ENCODE measurements at places on chromosomes 11 and 22. TPM values are rescaled to one million over a fixed set of nuclear protein-coding genes. Genes with fewer than 3 reads are reported as not detected.

DNA sequence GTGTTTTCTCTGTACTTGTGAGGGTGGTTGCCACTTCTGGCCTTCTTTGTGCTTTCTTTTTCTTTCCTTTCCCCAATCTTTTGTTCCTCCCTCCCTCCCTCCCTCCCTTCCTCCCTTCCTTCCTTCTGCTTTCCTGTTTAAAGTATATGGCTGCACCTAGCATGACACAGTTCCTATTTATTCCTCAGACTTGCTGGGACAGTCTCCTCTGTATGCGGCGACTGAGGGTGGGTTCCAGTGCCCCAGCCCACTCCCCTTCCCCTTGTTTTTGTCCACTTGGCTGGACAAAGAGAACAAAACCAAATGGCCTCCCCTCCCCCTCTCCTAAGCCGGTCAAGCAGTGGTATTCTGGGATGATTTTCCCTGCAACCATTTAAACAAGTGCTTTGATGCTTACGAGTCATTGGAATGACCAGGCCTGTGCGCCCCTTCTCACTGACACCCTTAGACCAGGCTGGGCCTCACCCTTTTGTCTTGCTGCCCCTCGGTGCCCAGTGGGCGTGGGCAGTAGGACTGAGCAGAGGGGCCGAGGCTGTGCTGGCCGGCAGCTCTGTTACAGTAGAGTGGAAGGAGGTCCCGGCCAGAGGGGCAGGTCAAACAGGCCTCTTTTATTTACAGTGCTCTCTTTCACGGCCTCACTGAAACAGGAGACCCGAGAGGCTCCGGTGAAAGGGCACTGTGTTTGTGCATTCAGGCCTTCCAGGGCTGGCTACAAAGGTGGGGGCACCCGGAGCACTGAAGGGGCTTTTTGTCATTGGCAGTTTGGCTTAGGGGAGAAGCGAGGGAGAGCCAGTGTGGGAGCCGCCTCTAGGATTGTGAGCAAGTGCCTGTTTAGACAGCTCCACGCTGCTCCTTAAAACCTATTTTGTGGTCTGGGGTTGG, 32.2 kb downstream of the ZBTB16 start:
- H3K27ac ChIP-seq, result peak overlapping the region; percentile 97
- no peak for DNase-seq
- H3K4me1 ChIP-seq, result peaks cover 94% of the 10 kb centered on the region
- peak overlapping the region; percentile 33 for H3K4me3 ChIP-seq
- H3K36me3 ChIP-seq, result no peaks in the 10 kb centered on the region

- no peak overlapping the region for H3K27ac ChIP-seq
- H3K36me3 ChIP-seq, result no peaks in the 10 kb centered on the region
- no peak overlapping the region for H3K4me3 ChIP-seq
- H3K4me1 ChIP-seq, result no peaks in the 10 kb centered on the region
- no peak for DNase-seq
Measured at GRCh38 chr22:18933914-18934313, 2.2 kb downstream of the PRODH start.

Gene NXPE4
- total RNA-seq, result 0.80 TPM

Gene TENM4
- 0.16 TPM for total RNA-seq

DNA sequence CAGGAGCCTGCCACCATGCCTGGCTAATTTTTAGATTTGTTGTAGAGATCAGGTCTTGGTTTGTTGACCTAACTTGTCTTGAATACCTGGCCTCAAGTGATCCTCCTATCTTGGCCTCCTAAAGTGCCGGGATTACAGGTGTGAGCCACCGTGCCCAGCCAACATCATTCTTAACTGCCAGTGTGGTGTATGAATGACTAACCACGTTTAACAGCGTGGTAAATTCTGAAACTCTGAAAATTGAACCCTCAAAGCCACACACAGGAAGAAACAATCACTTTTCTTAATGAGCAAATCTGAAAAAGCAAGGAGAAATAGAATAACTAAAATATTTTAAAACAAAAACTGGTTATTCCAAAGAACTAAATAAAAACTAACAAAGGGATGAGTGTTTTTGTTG, 7.4 kb downstream of the TMEM9B start:
- no peaks in the 10 kb centered on the region for H3K27me3 ChIP-seq
- H3K4me1 ChIP-seq, result peaks cover 11% of the 10 kb centered on the region
- H3K4me3 ChIP-seq, result no peak overlapping the region
- no peaks in the 10 kb centered on the region for H3K36me3 ChIP-seq

DNA sequence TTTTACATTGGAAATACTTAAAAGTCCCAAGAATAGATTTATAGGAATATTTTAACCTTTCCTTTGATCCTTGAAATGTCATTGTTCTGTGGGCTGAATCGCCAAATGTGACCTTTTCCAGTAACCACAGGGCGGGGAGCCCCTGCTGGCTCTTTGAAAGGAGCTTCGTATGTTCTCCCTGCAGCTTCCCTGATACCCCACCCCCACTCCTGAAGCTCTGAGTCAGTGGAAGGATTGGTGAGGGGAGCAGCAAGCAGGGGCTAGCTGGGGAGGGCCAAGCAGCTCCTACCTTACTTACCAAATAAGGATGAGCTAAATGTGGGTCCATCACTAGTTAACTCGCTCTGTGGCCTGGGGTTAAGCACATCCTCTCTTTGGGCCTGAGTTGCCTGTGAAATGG, 87.7 kb downstream of the CHST1 start:
- H3K4me1 ChIP-seq, result no peaks in the 10 kb centered on the region
- peaks cover 5% of the 10 kb centered on the region for H3K27me3 ChIP-seq
- H3K4me3 ChIP-seq, result no peak overlapping the region
- no peak for DNase-seq
- H3K36me3 ChIP-seq, result no peaks in the 10 kb centered on the region

DNA sequence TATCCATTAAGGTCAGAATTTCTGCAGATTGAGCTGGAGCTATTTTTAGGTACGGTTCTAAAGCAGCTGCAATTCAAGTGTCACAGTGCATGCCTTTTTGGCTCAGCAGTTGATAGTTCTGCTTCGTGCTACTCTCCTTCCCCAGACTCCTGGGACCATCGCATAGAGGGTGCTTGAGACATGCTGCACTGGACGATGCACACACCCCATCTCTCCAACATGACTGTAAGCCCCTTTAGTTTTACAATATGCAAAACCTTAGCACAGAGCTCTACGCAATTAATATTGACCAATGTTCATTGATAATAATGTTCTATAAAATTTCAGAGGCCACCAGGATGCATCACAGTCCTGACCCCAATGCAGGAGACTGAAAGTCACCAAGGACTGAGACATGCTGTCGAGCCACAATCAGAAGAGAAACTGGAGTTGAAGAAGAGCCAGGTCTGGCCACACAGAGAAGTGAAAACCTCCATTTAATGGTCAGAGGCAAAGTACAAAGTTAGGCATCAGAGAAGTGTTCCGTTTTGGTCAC, 120.9 kb upstream of the ZC3H12C start:
- no peaks in the 10 kb centered on the region for H3K36me3 ChIP-seq
- peaks cover 22% of the 10 kb centered on the region for H3K4me1 ChIP-seq
- no peak overlapping the region for H3K27ac ChIP-seq

GRCh38 chr11:46345131-46345597, 2.1 kb upstream of the DGKZ start:
- H3K27ac ChIP-seq, result peak overlapping the region; percentile 72
- H3K36me3 ChIP-seq, result no peaks in the 10 kb centered on the region
- H3K27me3 ChIP-seq, result no peaks in the 10 kb centered on the region
- H3K4me1 ChIP-seq, result peaks cover 17% of the 10 kb centered on the region
- no peak for DNase-seq

Gene NCAM1
- total RNA-seq, result 15.1 TPM

DNA sequence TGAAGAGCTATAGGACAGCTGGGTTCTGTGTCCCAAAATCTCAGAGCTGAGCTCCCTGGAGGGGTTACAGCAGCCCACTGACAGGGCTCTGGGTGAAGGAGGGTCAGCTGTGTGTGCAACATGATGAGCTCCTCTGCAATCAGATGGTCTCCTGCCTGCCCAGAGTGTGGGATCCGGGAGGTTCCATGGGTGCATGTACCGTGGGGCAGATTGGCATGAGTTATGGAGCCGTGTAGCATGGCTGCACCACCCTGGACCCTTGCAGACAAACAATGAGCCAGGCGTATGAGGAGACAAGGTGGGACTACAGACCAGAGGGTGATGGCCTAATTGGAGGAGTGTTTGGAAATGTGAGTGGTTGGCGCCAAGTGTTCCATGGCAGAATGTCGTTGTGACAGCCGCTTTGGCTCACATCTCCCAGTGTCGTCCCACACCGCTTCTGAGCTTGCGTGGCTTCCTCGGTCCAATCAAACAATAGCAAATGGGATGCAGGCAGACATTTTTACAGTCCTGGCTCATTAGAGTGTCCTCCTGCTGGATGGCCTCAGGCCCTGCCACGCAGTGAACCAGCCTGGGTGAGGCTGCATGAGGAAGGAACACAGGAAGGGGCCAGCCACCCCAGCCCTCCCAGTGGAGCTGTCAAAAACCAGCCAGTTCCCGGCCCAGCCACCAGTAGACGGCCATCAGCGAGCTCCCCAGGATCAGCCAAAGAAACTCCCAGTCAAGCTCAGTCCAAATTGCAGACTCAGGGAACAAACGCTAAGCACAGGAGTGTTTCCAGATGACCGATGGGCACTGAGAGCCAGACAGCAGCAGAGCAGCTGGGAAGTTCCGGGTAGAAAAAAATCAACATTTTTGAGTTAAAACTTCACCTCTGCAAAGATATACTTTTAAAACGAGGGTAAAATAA, 1066.9 kb downstream of the BRD1 start:
- no peaks in the 10 kb centered on the region for H3K27me3 ChIP-seq
- H3K36me3 ChIP-seq, result no peaks in the 10 kb centered on the region
- no peaks in the 10 kb centered on the region for H3K4me1 ChIP-seq
- no peak overlapping the region for H3K27ac ChIP-seq

DNA sequence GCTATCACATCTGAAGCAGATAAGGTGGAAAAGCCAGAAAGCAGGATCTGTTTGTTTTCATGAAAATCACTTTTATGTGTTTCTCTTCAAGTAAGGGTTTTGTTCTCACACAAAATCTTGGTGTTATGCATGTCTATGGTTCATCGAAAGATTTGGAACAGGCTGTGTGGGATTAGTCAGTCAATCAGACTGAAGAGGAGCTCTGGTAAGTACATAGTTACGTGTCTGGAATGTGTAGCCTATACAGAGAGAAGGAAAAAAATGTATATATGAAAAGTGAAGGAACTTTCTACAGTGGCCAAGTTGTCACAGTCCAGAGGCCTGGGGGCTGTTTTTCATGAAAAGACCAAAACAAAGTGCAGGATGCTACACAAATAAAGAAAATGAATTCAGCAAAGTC, 156.7 kb downstream of the CNTN5 start:
- DNase-seq, result no peak
- no peaks in the 10 kb centered on the region for H3K36me3 ChIP-seq
- H3K27ac ChIP-seq, result no peak overlapping the region
- no peak overlapping the region for H3K4me3 ChIP-seq
- no peaks in the 10 kb centered on the region for H3K27me3 ChIP-seq
- H3K4me1 ChIP-seq, result no peaks in the 10 kb centered on the region

Gene COMMD9
- total RNA-seq, result 58.0 TPM

Gene BCO2
- total RNA-seq, result 3.1 TPM

Data from gastrocnemius medialis (tissue), 4 donors.